NT2/D1 (cell line): ENCODE measurements at places on chromosomes 2 and 18.
A peak's percentile ranks its signal among the peaks of the same experiment; 100 is the strongest.

GRCh38 chr2:100262046-100262445 is 60.3 kb downstream of the LONRF2 start:
- no peak for DNase-seq

DNA sequence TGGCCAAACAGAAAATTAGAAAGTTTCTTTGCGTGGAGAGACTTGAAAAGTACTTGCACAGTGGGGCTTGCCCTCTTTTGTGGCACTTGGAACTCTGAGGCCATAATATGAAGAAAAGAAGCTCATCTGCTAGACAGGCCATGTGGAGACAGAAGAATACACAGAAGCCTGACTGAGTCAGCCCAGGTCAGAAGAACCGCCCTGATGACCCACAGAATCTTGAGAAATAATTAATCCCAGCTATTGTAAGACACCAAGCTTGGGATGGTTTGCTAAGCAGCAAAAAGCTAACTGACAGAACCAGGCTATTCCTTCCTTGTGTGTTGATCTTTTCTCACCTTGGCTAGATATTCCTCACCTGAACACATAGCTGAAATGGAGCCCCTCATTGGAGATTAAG is 33.7 kb downstream of the G6PC2 start:
- DNase-seq, result no peak

- no peak for DNase-seq
Measured at GRCh38 chr2:238863749-238864206, 15.9 kb downstream of the TWIST2 start.

DNA sequence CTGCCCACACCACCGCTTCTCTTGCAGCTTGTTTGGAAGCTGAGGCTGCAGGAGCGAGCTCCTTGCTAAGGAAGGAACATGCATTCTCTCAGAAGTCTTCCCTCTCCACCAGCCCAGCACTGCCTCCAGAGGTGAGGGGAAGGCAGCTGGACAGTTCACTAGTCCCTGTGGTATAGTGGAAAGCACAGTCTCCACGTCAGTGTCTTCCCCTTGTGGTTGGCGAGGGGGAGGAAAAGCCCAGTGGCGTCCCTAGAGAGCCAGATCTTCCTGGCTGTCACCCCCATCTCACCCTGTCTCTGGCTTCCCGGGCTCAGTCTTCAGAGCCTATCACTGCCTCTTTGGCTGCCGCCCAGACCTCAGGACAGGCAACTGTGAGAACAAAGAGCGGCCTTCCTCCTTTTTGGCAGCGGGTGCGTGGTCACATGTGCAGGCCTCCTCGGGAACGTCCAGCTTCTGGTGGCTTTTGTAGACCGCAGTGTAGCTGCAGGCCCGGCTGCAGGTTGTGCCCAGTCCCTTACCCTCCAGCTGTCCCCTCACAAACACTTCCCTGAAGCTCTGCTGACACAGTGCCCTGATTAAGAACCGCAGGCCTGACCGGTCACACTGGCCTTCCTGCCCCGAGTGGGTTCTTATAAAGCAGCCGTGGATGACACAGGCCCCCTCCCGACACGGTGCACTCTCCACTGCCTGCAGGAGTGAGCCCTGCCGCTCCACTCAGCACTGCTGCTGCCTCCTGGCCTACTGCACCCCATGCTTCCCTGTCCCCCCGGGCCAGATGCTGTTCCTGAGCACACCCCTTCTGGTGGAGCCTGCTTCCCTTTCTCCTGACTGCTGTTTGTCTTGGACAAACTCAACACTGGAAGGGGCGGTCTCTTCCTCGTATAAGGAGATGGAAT is 90.9 kb downstream of the RNF144A start:
- no peak for DNase-seq

- no peak for DNase-seq
Measured at GRCh38 chr2:174902506-174903263, 102.5 kb downstream of the CHN1 start.

- DNase-seq, result no peak
Measured at GRCh38 chr18:6730416-6731221, 1.1 kb downstream of the ARHGAP28 start.

DNA sequence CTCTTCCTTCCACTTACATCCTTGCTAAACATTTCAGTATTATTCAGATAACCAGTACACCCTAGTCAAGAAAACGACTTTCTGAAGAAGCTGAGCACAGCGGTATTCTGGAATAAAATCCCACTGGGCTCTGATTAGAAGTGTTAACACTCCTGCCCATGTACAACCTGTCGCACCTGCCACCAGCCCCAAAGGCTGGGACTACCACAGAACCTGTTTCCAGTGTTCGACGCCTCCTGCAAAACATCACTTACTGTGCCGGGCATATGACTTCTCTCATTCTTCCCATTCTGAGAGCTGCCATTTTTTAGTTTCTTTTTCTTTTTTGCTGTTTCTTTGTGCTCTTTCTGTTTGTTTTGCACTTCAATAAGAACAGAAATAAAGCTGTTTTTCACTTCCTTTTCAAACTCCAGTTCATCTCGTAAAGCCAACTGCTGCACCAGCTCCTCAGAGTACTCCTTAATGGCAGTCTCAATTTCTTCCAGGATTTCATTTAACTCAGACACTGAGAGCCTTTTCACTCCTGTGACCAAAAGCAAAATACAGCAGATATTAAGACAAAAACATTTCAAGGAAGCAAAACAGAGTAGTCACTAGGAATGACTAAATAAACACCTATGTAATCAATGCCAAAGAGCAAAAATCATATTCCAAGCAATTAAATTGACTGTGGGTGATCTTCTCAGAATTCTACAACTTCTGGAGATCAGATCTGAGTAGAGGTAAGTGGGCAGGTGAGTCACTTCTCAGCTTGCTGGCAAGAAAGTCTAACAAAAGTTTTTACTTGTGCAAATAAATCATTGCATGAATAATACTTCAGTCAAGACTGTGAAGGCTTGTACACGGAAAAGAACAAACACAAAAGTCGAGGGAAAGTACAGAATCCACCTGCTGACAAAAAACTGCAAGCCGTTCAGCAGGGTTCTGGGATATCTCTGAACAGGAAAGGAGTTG is 19.3 kb downstream of the FEZ2 start:
- no peak for DNase-seq

- no peak for DNase-seq
Measured at GRCh38 chr2:132468821-132469675, 52.4 kb downstream of the GPR39 start.

GRCh38 chr2:219531639-219532377 is 11.8 kb downstream of the CHPF start:
- no peak for DNase-seq

GRCh38 chr18:44589693-44590355 is 90.9 kb upstream of the SETBP1 start:
- DNase-seq, result no peak

DNA sequence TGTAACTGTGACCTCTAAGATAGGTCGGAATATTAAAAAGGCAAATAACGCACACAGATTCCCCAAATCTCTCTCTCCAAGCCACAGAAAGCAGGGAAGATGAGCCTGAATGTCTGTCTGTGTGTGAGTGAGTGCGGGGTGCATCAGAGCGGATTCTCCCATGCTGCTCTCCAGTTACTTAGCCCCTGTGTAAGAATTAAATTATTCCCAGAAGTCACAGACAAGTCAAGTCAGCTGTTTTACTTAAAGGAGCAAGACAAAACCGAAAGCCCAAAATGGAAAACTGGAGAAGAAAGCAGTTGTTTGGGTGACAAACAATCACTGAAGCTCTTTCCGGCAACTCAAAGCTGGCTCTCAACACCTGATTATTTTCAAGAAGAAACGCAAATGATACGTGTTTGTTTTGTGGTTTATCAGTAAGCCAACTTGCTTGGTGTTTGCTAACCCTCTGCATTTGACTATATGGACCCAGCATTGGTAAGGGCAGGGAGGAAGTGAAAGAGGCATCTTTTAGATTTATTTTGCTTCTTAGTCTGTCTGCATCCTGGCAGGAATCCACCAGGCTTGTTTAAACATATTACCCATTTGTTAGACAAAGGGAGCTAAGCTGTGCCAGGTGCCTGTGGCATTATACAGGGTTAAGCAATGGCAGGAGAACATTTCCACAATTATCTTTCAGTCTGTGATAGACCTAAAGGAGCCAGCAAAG is 121.5 kb upstream of the CREB1 start:
- DNase-seq, result peak; percentile 11

- DNase-seq, result no peak
Measured at GRCh38 chr2:96340493-96341414, 5.2 kb downstream of the NCAPH start.

- no peak for DNase-seq
Measured at GRCh38 chr2:96205888-96206287, 2.7 kb downstream of the STARD7 start.

DNA sequence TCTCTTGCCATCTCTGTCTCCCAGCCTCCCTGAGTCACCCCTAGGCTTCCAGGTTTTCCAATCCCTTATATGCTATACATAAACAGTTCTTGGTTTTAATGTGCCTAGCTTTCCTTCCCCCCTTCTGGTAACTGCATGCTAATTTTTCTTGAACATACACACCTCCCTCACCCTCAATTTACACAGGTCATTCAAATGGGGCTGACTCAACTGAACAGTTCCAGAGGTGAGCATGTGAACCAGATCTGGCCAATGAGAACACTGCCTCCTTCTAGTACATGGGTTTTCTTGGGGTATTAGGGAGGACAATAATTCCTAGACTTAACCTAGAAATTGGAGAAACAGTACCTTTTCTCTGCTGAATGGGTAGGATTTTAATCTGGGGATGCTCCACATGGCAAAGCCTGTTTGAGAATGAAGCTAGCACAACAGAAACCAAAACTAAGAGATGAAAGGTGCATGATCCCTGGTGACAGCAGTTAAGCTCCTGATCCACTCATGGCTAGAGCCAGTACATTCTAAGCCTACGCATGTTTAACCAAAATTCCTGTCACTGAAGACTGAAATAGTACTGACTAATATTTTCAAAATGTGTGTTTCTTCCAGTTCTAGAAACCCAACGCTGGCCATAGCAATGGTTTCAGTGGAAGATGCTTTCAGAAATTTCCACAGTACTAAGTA is 11.8 kb downstream of the SLC25A12 start:
- no peak for DNase-seq
